ENCODE measurements at places on chromosomes 5 and 9.

- no peak for DNase-seq
These were observed 42.9 kb upstream of the SUB1 start for GRCh38 chr5:32542216-32543059.

GRCh38 chr5:81249240-81249639, 16.1 kb downstream of the CKMT2 start:
- DNase-seq: no peak

DNA sequence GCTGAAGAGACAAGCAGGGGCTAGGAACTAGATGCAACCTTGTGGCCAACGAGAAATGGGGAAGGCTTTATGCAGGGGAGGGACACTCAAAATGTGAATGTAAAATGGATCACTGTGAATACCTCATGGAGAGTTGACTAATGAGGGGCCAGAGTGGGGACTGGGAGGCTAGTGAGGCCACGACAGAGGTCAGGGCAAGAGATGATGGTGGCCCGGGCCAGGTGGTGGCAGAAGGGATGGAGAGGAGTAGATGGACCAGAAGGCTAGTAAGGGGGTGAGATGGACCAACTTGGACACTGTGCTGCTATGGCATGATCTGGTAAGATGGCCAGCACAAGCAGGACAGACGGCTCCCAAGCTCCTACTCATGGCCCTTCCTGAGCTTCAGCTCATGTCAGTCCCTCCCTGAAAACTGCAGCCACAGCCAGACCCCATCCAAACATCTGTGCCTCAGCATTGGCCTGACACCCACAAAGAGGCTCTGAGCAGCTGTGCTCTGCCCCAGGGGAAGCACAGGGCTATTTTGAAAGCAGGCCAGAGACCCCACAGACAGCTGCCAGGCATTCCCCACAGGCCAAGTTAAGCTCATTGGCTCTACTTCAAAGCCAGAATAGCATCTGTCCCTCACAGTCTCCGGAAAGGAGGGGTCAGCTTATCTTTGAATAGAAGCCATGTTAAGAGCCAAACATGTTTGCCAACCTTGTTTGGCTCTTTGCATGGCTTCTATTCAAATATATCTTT, 22.1 kb downstream of the P4HA2 start:
- DNase-seq: no peak

DNA sequence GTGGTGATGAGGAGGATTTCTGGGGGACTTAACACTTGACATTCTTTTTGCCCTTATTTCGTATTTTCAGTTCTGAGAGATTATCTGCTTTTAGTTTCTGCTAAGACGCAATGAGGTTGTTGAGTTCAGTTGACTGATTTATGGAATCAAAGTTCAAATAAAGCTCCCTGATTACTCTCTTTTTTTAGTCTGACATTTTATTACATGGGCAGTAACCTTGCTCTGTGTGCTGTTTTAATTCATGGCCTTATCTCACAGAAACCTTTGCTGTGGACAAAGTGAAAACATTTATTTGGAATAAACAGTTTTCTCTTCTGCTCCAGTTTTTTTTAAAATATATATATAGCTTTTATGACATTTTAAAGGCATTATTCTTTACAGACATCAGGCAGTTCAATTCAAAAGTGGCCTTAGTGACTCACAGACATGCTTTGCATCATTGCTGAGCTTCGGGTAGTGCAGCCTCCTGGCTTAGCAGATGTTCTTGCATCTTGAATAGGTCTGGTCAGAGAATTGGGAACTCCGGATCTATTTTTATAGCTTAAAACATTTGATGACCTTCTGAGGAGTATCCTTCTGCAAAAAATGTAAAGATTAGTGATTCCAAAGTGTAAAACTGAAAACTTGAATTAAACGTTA, 162.9 kb downstream of the FAM170A start:
- no peak for DNase-seq

- no peak for DNase-seq
These were observed 114.2 kb upstream of the ITGA1 start for GRCh38 chr5:52673495-52673894.

GRCh38 chr5:38768412-38769211, 77.2 kb upstream of the OSMR start:
- no peak for DNase-seq

DNA sequence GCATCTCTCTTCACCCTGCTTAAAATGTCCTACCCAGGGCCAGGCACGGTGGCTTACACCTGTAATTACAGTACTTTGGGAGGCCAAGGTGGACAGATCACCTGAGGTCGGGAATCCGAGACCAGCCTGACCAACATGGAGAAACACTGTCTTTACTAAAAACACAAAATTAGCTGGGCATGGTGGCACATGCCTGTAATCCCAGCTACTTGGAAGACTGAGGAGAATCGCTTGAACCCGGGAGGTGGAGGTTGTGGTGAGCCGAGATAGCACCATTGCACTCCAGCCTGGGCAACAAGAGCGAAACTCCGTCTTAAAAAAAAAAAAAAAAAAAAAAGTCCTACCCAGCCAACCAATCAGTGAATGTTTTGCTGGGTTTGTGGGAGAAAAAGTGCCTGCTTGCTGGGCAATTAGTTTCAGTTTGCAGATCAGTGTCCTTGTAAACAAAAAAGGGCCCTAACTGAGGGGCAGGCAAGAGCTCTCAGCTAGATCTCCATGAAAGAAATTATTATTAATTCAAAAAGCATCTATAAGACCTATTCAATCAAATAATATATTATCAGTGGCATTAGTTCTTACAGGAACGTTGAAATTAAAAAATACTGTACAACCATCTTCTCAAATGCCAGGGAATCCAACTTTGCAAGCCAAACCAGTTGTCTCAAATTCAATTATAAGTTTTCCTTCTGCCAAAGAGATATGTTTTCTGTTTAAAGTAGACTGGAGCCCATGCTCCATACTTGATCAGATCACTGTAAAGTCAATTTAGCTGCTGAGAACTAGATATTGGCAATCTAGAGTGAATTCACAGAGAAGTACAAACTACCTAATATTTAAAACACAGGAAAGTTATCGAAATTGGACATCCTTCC, 3.9 kb downstream of the MEGF9 start:
- DNase-seq: no peak

- no peak for DNase-seq
These were observed 44.0 kb upstream of the ZNF354A start for GRCh38 chr5:178774446-178774845.
